Effector memory CD8-positive, alpha-beta T cell (primary cell): ENCODE measurements at places on chromosomes 13 and 19.

- no peak for DNase-seq
Observed at GRCh38 chr13:47215736-47216135, 318.9 kb upstream of the HTR2A start.

DNA sequence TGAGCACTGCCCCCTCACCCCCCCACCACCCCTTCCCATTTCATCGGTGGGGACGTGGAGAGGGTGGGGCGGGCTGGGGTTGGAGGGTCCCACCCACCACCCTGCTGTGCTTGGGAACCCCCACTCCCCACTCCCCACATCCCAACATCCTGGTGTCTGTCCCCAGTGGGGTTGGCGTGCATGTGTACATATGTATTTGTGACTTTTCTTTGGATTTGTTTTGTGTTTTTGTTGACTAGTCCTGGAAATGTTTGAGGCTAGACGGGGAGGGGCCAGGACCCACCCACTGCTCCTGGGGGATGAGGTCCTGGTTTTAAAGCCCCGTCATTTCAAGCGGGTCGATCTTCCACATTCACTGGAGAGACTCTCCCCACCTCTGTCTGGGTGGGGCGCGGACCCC lies 3.0 kb upstream of the TEKTIP1 start:
- no peak for DNase-seq

DNA sequence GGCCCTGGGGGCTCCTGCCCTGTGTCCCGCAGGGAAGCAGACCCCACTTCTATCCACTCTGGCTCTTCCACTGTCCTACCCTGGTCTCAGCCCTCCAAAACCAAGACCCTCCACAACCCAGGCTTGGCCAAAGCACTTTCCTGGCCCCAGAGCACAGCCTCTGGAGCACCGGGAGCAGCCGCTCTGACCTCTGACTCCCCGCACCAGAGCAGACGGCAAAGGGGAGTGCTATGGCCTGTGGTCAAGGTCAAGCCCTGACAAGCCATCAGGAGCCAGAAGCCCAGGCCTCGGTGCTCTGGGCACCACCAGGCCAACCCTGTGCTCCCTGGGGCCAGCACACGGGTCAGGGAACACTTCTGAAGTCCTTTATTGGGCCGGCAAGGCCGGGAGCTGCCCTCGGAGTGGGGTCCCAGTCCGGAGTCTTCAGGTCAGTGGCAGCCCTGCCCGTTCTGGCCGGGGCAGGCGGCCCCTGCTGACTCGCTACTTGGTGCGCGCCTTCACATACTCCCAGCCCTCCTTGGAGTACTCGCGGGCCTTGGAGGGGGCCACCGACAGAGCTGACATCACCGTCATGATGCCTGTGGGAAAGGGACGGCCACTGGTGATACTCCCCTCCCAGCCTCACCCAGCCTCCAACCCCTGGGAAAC lies 2.1 kb downstream of the MICOS13 start:
- no peak for DNase-seq

DNA sequence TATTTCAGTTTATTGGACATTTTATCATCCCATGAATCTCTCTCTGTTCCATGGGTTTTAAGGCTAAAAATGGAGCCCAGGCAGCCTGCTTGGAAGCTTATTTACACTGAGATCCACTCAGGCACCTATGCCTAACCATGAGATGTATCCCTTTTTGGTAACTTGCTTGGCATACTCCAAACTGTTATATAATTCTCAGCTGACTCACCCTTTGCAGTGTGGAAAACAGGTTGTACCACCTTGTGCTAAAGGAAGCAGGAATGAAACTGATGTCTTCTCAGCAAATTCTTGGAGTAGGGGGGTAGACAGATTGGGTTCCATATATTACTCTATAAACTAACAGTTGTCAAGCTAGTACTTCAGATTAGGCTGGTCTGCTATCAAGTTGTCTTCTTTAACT lies 483.6 kb downstream of the KLF5 start:
- no peak for DNase-seq

GRCh38 chr13:43473437-43473836 lies 313.3 kb downstream of the ENOX1 start:
- DNase-seq: no peak

DNA sequence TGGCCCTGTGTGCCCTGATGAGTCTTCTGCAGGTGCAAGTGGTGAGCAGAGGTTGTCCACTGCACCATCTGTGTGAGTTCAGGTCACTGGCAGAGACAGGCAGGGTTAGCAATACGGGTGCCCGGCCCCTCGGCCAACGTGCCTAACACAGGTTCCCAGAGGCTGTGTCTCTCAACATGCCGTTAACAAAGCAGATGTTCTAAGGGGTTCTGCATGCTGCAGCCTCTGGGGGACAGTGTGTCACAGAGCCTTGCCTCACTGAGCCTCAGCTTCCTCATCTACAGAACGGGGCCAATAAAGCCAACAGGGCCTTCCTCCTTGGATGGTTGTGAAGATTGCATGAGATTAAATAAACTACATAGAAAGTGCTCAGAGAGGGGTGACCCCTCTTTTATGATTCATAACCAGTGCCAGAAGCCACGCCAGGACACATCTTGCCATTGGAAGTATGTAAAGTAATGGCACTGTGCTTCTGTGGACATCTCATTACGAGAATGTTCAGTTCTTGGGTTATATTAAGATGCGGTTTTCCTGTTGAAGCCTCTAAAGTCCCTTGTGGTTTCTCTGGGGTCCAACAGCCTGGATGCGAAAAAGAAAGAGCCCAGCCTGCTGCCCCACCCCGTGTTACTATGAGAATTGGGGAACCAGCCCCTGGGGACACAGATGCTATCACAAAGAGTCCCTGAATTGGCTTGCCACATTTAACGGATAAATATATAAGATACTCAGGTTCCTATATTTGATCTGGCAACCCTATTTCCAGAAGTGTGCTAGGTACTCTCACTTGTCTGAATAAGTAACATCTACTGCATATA lies 11.2 kb upstream of the ARHGEF18 start:
- DNase-seq: no peak

DNA sequence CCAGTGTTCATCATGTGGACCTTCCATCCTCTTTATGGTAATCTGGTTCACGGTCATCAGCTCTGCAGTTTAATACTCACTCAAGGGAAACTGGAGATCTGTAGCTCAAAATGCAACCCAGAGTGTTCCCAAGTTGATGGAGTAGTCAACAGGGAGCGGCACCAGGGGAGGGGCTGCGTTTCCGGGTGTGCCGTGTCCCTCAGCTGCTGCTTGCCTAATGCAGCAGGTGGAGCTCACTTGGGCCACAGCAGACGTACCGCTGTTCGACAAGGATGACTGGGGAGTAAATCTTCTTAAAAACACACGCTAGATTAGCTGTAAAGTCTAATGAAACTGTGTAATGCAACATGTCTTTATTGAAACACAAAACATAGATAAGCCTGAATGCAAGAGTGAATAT lies 81.1 kb downstream of the TNFSF13B start:
- DNase-seq: no peak

DNA sequence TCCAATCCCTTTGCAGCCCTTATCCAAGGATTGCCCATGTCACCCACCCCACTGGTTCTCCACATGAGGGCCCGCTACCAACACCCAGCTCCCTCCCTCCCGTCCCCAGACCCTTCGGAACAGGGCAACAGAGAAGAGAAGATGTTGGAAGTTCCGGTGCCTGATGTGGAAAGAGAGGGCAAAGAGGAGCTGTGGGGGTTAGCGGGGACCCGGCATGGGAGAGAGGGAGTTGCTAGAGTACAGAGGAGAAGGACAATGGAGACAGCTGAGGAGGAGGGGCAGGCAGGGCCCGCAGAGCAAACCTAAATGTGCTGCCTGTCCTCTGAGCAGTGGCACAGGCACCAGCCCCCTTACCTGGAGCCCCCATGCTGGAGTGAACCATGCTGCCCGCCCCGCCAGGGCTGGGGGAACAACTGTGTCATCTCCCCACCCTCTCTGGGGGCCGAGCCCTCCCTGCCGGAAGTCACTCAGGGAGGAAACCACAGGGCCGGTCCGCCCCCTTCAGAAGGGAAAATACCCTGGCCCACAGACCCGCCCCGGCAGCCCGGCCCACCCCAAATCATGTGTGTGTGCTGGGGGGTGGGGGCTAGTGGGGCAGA lies at the start of gene POU2F2:
POU2F2 (minus strand) TSS at position 417 of the 599 bp plus-strand sequence; CDS start at position 382, 35 bp downstream.
- DNase-seq: peak; percentile 75

GRCh38 chr19:39356647-39357046 lies 14.4 kb downstream of the SAMD4B start:
- DNase-seq: no peak

DNA sequence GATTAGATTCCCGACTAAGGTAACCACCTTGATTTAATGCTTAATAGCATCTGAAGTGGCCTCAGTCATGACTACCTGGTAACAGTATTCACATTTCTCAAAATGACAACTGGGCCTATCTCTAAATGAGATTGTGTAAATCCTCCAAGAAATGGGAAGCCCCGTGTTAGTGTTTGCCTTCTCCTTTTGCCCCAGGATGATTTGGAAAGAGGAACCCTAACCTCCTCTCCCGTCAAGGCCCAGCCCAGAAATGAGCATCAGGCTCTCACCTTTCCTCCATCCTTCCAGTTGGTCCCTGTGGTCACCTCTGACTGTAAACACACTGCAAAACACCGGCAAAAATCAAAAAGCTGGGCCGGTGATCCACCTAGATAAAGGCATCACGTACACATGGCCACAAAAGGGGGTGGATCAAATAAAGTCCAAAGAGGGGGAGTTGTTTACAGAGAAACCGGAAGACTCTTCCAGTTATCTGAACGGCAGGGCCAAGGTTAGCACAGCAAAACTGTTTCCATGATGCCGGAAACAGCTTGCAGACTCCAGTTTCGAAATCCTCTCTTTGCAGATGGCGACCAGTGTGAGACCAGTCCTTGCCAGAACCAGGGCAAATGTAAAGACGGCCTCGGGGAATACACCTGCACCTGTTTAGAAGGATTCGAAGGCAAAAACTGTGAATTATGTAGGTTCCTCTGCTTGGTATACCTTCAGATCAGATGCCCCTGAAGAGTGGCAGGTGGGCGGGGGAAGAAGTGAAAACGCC lies 16.4 kb downstream of the F10 start:
- DNase-seq: no peak

GRCh38 chr13:101423872-101424271 lies 7.6 kb upstream of the NALCN start:
- DNase-seq: no peak

- DNase-seq: no peak
Observed at GRCh38 chr13:38008636-38009035, 139.1 kb upstream of the TRPC4 start.

DNA sequence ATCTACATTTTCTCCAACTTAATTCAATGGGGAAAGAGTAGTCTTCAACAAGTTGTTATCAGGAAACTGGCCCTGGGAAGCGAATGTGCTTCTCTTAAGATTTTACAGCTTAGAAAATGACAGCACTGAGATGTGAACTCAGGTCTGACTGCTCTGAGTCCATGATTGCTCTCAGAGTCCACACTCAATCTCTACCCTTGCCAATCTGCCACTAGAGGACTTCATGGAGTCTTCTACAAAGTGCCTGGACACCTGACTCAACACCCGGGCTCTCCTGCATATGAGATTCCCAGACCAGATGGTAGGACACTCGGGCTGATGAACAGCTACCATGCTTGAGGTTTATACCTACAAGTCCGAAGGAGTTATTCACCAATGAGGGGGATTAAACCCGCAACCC lies 74.8 kb downstream of the ABCC4 start:
- DNase-seq: no peak

GRCh38 chr19:19371059-19371458 lies 34.4 kb upstream of the GATAD2A start:
- DNase-seq: no peak

- no peak for DNase-seq
Observed at GRCh38 chr19:9885077-9885552, 50.0 kb downstream of the PIN1 start.

DNA sequence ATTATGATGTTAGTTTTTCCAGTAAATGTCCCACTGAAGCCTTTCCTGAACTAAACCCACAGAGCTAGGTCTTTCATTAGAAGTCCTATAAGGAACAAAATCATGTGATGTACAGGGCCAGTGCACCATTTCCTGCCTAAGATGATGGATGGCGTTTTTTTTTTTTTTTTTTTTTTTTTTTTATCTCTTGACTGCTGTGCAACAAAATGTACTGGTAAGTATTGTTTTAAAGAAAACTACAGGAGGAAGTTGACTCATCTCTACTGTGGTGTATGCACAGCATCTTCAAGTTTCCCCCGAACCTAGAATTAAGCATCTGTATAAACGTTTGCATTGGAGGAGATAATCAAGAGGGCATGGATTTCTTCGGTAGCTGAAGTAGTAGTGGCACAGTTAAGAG lies 197.5 kb downstream of the NBEA start:
- DNase-seq: no peak
